Stimulated activated CD4-positive, alpha-beta T cell treated with anti-CD3 and anti-CD28 coated beads, Interleukin-4, amount 100 ng/mL, for 1 hour (primary cell): ENCODE measurements at places on chromosomes 12 and 14.

DNA sequence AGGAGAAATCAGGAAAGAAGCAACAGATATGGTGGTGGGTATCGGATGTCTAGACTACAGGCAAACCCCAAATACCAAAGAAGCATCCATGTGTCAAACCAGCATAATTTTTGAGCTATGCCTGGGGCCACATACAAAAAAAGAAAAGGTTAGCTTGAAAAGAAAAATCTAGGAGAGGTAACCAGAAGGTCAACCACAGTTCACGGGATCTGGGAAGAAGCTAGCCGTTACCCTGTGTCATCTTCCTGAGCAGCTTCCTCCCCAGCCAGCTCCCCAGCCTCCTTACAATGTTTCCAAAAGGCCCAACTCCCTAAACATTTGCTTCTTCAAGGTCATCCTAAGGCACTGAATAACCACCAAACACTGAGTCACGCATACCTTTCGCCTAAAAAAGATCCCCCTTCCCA is 3.1 kb downstream of the SINHCAF start:
- no peak for DNase-seq

GRCh38 chr12:50627491-50627890 is 122.7 kb downstream of the DIP2B start:
- no peak for DNase-seq

DNA sequence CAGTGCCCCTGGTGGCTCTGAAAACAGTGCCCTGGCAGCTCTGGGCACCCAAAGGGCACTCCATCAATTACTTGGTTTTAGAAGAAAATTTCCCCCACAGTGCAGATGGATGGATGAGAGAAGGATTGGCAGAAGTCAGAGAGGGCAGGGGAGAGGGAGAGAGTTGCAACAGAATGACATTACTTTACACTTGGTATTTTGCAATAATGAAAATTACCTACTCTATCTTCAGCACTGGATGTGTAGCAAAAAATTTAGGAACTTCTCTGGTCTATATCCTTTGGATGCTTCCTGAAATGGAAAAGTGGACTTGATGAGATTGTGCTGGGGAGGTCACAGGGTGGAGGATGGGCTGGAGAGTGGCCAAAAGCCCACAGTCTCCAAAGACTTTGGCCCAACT is 193.2 kb downstream of the CHST11 start:
- DNase-seq: no peak

GRCh38 chr12:52907092-52907810 is 2.4 kb upstream of the KRT8 start:
- DNase-seq: no peak

GRCh38 chr12:131371401-131372170 is 339.3 kb upstream of the SFSWAP start:
- DNase-seq: no peak

- DNase-seq: no peak
These were observed 557.3 kb upstream of the MIS18BP1 start for GRCh38 chr14:45810152-45810872.

- DNase-seq: no peak
These were observed 508.5 kb downstream of the FOXG1 start for GRCh38 chr14:29274890-29275596.

DNA sequence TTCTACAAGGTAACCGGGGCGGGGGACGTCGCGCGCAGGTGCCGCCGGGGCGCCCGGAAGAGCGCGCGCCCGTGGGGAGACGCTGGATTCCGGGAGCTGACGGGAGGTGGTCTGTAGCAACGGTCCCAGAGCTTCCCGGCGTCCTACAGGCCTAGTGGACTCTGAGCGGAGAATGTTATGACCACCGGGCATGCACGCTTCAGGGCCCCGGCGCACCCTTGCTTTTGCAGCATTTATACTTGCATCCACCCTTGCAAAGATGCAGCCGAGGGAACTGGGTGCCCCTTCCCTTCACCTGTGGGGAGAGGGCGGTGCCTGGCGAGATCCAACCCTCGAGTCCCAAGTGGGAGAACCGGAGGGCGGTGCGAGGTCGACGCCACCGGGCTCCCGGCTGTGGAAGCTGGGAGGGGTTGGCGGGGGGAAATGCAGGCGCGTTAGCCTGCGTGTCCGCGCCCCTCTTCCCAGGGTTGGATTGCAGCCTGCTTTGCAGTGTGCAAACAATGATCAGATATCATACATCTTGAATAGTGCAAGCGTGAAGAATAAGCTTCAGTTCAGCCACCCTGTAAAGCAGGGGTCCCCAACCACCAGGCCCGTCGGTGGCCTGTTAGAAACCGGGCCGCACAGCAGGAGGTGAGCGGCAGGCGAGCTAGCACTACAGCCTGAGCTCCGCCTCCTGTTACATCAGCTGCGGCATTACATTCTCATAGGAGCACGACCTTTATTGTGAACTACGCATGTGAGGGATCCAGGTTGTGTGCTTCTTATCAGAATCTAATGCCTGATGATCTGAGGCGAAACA is 576 bp downstream of the ERP29 start:
- DNase-seq: peak; percentile 69

GRCh38 chr14:32453857-32454810 is 125.0 kb downstream of the AKAP6 start:
- no peak for DNase-seq

DNA sequence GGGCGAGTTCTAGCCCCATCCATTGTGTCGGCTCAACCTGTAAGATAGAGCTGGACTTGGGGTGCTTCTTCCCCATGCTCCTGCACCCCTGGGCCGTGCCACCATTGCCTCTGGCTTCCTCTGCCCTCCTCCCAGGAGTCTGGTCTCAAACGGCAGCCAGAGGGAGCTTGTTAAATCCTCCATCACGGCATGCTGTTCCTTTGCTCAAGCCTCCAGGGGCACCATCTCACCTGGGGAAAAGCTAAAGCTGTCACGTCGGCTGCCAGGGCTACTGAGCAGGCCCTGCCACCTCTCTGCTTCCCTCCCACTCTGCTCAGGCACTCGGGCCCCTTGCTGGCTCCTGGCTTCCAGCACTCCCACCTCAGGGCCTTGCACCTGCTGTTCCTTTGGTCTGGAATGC is 140.4 kb downstream of the RBM19 start:
- DNase-seq: no peak

- peak; percentile 59 for DNase-seq
These were observed 19.4 kb downstream of the ACVRL1 start for GRCh38 chr12:51926718-51927117.

DNA sequence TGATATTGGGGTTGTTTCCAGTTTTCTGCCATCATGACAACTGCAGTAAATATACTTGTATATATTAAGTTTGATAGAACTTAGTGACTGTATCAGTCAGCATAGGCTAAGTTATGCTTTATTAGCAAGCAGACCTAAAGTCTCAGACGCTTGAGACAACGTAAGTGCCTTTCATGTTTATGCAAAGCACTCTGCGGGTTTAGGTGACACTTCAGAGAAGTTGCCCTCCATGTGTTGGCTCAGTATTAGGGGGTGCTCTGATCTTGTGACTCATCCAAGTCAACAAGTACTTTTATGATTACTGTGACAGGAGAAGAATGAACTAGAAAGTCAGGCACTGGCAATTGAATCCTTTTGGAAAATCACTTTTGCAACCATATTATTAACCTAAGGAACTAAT is 13.3 kb upstream of the OTOGL start:
- no peak for DNase-seq

GRCh38 chr14:93331002-93331727 is 1.7 kb downstream of the BTBD7 start:
- DNase-seq: no peak

DNA sequence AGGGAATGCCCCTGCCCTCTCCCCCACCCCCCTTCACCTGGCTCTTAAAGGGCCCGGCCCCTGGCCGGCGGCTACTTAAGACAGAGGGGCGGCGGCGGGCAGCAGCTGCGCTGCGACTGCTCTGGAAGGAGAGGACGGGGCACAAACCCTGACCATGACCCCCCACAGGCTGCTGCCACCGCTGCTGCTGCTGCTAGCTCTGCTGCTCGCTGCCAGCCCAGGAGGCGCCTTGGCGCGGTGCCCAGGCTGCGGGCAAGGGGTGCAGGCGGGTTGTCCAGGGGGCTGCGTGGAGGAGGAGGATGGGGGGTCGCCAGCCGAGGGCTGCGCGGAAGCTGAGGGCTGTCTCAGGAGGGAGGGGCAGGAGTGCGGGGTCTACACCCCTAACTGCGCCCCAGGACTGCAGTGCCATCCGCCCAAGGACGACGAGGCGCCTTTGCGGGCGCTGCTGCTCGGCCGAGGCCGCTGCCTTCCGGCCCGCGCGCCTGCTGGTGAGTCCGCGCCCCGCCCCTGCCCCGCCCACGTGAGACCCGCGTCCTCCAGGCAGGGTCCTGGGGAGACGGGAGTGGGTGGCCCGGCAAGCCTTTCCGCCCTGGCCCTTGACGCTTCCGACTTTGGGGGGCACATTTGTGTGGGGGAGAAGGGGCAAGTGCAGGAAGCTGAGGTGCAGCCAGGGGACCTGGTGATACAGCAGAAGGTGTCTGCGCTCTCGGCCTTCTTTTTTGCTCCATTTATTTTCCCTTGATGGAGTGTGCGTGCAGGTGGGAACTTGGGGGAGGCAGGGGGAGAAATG is at the start of gene IGFBP6:
IGFBP6 (plus strand) TSS at position 104 of the 790 bp plus-strand sequence; CDS start at position 155, 51 bp downstream.
- peak; percentile 60 for DNase-seq

DNA sequence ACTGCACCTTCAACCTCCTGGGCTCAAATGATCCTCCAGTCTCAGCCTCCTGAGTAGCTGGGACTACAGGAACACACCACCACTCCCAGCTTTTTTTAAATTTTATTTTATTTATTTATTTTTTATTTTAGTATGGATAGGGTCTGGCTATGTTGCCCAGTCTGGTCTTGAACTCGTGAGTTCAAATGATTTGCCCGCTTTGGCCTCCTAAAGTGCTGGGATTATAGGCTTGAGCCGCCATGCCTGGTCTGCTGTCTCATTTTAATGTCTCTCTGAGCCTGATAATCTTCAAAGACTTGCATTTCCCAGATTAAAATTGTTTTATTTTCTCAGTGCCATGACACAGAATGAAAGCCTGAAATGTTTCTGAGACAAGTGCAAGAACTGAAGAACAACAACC is 1.2 kb upstream of the INHBC start:
- DNase-seq: no peak

GRCh38 chr14:63257299-63257698 is 53.1 kb downstream of the RHOJ start:
- DNase-seq: no peak

GRCh38 chr14:105116451-105117256 is 51.4 kb upstream of the GPR132 start:
- DNase-seq: no peak

DNA sequence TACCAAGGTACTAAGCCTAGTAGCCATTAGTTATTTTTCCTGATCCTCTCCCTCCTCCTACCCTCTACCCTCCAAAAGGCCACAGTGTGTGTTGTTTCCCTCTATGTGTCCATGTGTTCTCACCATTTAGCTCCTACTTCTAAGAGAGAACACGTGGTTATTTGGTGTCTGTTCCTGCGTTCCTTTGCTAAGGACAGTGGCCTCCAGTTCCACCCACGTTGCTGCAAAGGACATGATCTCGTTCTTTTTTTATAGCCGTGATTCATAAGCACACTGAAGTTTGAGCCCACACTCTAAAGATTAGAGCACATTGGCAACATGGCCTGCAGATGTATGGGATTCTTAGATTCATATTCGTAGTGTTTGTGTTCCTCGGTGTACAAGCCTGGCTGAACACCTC is 8.1 kb upstream of the STX2 start:
- DNase-seq: no peak

- no peak for DNase-seq
These were observed 505.1 kb upstream of the SYT1 start for GRCh38 chr12:78359520-78359919.

- no peak for DNase-seq
These were observed 227.7 kb downstream of the BCAT1 start for GRCh38 chr12:24721191-24721590.

GRCh38 chr12:89215196-89215595 is 137.1 kb downstream of the DUSP6 start:
- no peak for DNase-seq

DNA sequence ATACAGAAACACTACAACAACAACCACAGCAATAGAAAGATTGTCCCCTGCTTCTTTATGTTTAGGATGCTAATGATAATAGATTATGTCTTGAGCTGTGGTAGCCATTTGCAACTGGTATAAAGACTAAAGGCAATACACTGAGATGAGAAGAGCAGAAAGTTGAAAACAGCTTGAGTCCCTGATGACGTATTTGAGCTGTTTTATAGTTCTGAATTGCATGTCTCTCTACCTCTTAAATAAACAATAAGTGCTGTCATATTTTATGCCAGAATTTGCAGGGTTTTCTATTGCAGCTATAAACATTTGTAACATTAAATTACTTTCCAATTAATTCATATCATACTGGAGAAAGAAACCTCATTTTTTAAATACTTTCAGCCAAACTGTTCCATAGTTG is 1242.0 kb downstream of the LRFN5 start:
- DNase-seq: no peak

DNA sequence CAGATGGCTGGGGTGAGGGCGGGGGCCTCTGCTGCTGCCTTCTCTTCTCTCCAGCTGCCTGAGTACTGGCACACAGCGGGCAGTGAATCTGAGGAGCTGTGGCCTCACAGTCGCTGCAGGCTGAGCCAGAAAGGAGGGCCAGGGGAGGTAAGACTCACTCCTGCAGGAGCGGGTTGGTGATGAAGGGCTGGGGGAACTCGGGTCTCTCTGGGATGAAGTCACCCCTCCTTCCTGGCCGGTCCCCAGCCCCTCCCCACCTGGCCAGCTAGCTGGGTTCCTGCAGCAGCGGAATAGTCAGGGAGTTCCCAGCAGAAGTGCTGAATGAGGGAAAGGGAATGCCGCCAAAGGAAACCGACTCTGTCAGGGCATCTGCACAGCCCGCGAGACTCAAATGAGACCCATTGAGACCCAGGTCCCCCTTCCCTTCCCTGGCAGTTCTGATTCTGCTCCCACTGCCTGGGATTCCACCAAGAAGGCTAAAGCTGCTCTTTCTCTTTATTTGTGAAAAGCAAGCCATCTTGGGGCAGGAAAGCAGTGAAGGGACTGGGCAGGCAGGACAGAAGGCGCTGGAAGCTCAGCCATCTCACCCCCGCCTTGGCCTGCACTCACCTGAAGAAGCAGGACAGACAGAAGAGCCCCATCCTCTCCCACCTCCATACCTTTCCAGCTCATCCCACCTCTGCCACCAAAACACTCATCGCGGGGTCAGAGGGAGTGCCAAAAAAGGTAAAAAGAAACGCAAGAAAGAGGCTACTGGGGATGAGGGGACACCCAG is 5.3 kb downstream of the NGB start:
- DNase-seq: no peak

GRCh38 chr14:30193845-30194501 is 266.3 kb upstream of the PRKD1 start:
- DNase-seq: no peak
